Vagina (tissue), 2 donors: ENCODE measurements at places on chromosomes 3 and 15. TPM values are rescaled to one million over a fixed set of nuclear protein-coding genes. Genes with fewer than 3 reads are reported as not detected.

- DNase-seq = no peak
These were observed at the start of gene LTK for GRCh38 chr15:41513506-41514227. Gene LTK (minus strand): TSS chr15:41513827. CDS start chr15:41513709, 118 bp downstream.

Gene TEX9
- 4.9 TPM for total RNA-seq

DNA sequence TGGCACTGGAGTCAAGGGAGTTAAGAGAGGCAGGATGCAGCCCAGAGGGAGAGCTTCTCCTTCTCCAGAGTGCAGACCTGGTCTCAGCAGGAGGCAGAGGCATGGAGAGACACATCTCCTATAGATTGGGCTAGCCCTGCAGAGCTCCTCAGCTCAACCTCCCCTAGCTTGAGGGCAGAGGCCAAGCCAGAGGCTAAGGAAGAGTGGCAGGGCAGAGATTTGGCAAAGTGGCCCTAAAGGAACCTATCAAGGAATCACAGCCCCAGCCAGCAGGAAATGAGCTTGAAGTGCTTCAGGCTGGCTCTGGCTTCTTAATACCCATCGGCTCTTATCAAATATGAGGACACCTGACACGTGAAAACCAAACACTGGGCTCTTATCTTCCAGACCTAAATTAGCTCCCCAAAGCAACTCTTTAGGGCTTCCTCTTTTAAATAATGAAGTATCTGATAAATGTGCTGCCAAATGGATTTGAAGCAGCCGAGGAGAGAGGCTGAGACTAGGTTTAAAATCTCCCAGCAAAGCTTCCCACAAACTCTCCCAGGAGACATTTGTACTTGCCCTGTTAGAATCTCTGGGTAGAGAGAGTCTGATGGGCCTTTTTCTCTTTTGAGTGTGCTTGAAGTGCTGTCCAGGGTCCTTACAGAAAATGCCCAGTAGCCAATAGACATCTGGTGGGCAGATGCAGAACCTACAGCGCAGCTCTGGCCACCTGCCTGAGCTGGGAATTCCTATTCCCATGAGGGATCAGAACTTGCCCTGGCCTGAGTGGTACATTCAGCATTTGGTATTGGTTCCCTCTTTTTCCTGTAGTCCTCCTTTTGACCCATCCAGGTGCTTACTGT is 271.4 kb downstream of the CLSTN2 start:
- no peak for DNase-seq

Gene DLG1
- total RNA-seq = 115 TPM

GRCh38 chr15:90487186-90487585 is 42.5 kb upstream of the CRTC3 start:
- no peak for DNase-seq

DNA sequence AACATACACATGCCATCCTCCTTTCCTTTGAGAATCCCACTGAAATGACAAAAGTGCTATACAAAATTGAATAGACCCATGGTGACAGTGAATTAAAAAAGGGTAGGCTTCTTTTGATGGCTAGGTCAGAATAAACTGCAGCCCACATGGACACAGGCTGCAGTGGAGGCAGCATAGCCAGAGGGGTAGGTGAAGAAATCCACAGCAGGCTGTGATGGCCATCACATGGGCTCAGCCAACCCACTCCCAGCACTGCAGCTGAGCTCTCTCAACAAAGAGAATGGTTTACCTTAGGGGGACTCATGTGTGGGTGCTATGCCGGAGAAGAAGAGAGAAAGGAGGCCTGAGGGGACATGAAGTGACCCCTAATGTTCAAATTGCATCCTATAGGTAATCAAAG is 331.1 kb downstream of the CHST2 start:
- DNase-seq = no peak
